ENCODE measurements at places on chromosomes 2 and 18.
A peak's percentile ranks its signal among the peaks of the same experiment; 100 is the strongest.

- DNase-seq = no peak
Measured at GRCh38 chr2:48927355-48927754, 171.8 kb upstream of the LHCGR start.

DNA sequence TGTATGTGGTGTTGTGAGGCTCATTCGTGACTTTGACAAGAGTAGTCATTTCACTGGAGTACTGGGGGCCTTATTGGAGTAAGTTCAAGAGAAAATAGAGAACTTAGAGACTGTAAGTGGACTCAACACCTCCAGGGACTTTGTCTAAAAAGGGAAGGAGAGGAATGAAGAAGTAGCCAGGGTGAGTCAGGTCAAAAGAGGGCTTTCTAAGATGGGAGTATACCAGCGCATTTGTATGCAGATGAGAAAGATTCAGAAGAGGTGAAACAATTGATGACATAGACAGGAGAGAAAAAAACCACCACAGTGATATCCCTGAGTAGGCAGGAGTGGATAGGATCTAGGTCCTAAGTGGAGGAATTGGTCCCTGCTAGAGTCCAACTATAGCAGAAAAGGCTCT is 246.8 kb downstream of the IKZF2 start:
- no peak for DNase-seq

DNA sequence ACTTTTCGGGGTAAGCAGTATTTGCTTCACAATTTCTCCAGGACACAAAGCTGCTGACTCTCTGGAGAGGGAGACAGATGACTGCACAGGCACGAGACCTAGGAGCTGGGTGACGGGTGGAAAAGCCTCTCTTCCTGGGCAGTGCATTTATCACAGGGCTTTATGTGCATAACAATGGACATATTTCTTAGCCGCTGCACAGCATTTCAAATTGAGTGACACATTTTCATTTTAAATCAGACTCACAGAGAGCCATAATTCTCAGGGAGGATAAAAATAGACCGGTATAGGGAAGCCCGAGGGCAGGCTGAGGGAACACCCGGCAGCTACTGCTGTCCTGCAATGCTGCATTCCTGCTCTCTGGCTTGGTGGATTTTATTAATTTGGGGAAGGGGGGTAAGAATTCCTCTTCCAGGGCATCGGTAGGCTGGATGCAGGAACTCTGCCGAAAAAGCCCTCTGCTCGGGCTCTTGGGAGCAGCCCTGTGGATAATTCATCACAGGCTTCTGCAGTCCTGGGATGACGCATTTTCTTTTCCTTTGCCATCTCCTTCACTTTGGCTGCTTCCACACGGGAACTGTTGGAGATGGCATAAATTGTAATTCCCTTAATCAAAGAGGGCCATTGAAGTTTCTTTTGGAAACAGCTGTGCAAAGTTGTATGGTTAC is 108.1 kb upstream of the ACAA2 start:
- DNase-seq = no peak

- DNase-seq = no peak
Measured at GRCh38 chr2:50438259-50438658, 593.7 kb downstream of the NRXN1 start.

GRCh38 chr2:105447476-105447875 is 48.6 kb upstream of the FHL2 start:
- no peak for DNase-seq

- DNase-seq = peak; percentile 29
Measured at GRCh38 chr18:55513161-55513560, 74.8 kb downstream of the TCF4 start.

DNA sequence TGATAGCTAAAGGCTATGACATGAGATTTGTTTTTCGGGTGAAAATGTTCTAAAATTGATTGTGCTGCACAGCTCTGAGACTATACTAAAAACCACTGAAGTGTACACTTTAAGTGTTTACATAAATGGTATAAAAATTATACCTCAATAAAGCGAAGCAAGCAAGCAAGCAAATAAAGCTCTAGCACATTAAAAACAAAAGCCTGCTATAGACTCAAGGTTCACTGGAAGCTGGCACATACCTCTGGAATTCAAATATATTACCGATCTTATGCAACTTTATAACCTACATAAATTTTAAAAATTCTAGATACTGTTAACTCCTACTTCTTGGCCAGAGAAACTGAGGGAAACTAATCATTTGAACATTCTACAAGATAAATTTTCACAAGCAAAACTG is 20.1 kb downstream of the PELI1 start:
- DNase-seq = no peak

- DNase-seq = peak; percentile 36
Measured at GRCh38 chr2:71223767-71224333, 3.1 kb downstream of the PAIP2B start.

GRCh38 chr2:162826921-162827320 is 11.6 kb downstream of the KCNH7 start:
- peak; percentile 51 for DNase-seq

DNA sequence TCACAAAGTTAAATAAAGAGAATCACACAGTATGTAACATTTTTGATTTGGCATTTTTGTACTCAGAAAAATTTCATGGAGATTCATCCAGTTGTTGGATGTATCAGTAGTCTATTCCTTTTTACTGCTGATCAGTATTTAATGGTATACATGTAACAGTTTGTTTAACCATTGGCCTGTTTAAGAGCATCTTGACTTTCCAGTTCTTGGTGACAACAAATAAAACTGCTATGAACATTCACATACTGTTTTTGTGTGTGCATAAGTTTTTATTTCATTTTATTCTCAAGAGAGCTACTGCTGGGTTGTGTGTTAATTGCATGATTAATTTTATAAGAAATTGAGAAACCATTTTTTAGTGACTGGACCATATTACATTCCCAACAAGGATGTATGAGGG is 694.5 kb upstream of the RAB6C start:
- no peak for DNase-seq

- no peak for DNase-seq
Measured at GRCh38 chr2:23561088-23561487, 176.1 kb downstream of the KLHL29 start.

DNA sequence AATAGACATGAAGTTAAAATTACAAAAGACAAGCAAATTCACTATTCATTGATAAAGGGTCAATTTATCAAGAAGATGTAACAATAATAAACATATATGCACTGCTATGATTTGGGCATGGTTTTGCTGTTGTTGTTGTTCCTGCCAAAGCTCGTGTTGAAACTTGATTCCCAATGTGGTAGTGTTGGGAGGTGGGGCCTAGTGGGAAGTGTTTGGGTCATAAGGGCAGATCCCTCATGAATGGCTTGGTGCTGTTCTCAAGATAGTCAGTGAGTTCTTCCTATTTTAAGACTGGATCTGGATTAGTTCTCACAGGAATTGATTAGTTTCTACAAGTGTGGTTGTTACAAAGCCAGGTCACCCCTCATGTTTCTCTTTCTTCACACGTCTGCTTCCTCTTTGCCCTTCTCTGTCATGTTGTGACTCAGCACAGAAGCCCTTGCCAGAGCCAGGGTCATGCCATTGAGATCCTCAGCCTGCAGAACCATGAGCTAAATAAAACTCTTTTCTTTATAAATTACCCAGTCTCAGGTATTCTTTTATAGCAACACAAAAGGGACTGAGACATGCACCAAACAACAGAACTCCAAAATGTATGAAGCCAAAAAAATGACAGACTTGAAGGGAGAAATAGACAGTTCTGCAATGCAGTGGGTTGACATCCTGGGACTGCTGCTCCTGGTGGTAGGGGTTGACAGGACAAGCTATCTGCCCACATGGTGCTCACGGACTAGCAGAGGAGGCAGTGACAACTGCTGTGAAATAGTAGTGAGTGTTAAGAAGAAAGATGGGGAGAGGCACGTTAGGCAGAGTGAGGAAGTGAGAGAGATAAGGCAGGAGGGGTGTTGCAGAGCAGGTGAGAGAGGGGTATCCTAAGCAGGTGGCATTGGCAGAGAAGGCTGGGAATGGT is 18.6 kb upstream of the SKA1 start:
- DNase-seq = peak; percentile 8

GRCh38 chr18:23283916-23284430 is 148.7 kb downstream of the CABLES1 start:
- DNase-seq = peak; percentile 80
